Activated CD4-positive, alpha-beta T cell treated with anti-CD3 and anti-CD28 coated beads, Interleukin-2, amount 10 ng/mL, durations not matched to agents 24 days and 14 days (primary cell): ENCODE measurements at places on chromosomes 3 and 15. TPM values are rescaled to one million over a fixed set of nuclear protein-coding genes. Genes with fewer than 3 reads are reported as not detected.

DNA sequence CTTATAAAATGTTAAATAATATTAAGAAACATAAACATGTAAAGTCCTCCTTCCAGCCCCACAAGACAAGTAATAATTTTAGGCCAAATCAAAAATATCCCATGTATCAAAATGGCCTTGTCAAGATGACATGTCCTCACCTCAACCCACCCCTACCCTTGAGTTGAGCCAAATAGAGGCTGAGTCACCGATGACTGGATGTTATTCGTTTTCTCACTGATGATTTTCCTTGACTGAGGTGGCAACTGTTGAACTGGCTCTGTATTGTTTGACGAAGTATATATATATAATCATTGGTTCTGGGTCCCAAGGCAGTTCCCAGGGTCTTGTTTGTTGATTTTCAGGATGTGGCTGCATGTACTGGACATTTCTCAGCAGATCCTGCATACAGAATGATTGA is 75.3 kb downstream of the TMEM108 start:
- H3K4me1 ChIP-seq = no peaks in the 10 kb centered on the region
- peaks cover 3% of the 10 kb centered on the region for H3K27me3 ChIP-seq
- H3K4me3 ChIP-seq = no peak overlapping the region
- no peaks in the 10 kb centered on the region for H3K36me3 ChIP-seq
- no peak overlapping the region for H3K27ac ChIP-seq

DNA sequence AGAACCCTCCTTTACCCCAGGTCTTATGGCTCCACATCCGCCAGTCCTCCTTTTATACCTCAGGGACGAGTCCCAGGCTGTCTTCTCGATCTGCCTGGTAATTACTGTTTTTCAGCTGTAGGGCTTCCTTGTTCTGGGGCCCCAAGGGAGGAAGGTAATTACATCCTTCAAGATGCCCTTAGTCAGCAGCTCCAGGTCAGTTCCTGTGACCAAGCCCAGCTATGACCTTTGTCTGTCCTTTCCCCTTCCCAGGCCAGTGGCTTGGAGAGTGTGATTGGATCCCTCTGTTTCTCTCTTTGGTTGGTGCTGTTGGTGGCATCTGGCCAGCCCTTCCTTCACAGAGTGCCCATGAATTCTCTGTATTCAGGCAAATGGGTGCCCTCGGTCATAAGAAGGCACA is 92.6 kb downstream of the AAGAB start:
- H3K27me3 ChIP-seq = no peaks in the 10 kb centered on the region
- peaks cover 32% of the 10 kb centered on the region for H3K4me1 ChIP-seq
- H3K27ac ChIP-seq = peak overlapping the region; percentile 49
- peaks cover 44% of the 10 kb centered on the region for H3K36me3 ChIP-seq

GRCh38 chr15:41842229-41842628 is 3.6 kb downstream of the PLA2G4B start:
- no peak overlapping the region for H3K4me3 ChIP-seq
- H3K27me3 ChIP-seq = no peaks in the 10 kb centered on the region
- no peak for DNase-seq
- H3K4me1 ChIP-seq = no peaks in the 10 kb centered on the region
- no peak overlapping the region for H3K27ac ChIP-seq

DNA sequence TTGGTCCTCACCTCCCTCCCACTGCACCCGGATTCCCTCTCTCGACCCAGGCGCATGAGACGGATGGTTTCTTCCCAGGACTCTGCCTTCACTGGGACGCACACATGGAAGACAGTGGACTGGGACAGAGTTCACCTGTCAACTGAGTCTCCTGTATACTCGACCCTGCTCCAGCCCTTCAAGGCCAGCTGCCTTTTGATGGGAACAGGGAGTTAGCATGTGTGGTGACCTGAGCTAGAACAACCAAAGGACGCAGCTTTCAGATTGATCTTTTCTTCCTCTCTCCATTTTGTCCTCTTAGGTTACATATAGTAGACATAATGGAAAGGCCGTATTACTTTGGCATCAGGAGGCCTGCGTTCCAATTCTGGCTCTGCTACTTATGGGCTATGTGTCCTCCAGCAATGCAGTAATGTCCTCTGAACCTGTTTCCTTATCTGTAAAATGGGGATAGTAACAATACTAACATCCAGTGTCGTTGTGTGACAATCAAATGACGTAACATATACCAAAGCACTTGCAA is 94.1 kb downstream of the PEX5L start:
- DNase-seq = no peak
- peaks cover 26% of the 10 kb centered on the region for H3K27me3 ChIP-seq
- peaks cover 2% of the 10 kb centered on the region for H3K4me1 ChIP-seq
- H3K4me3 ChIP-seq = peak overlapping the region; percentile 18
- H3K36me3 ChIP-seq = no peaks in the 10 kb centered on the region
- H3K27ac ChIP-seq = no peak overlapping the region

- no peaks in the 10 kb centered on the region for H3K4me1 ChIP-seq
- no peaks in the 10 kb centered on the region for H3K36me3 ChIP-seq
- DNase-seq = no peak
- peaks cover 7% of the 10 kb centered on the region for H3K27me3 ChIP-seq
These were observed 261.6 kb downstream of the VPS13C start for GRCh38 chr15:61798631-61799030.

Gene PEX5L
- total RNA-seq = 0.12 and 0.17 TPM in 2 replicates

GRCh38 chr3:158672215-158673176 is at the start of gene LXN:
Gene LXN (minus strand): TSS chr3:158672648. CDS start chr3:158672478, 170 bp downstream.
- H3K4me3 ChIP-seq = peak within 1 kb of the TSS; percentile 96
- peaks cover 24% of the 10 kb centered on the region for H3K4me1 ChIP-seq
- peak; percentile 94 for DNase-seq
- H3K27me3 ChIP-seq = no peaks in the 10 kb centered on the region
- peak within 1 kb of the TSS; percentile 95 for H3K27ac ChIP-seq
- peaks cover 37% of the 10 kb centered on the region for H3K36me3 ChIP-seq

DNA sequence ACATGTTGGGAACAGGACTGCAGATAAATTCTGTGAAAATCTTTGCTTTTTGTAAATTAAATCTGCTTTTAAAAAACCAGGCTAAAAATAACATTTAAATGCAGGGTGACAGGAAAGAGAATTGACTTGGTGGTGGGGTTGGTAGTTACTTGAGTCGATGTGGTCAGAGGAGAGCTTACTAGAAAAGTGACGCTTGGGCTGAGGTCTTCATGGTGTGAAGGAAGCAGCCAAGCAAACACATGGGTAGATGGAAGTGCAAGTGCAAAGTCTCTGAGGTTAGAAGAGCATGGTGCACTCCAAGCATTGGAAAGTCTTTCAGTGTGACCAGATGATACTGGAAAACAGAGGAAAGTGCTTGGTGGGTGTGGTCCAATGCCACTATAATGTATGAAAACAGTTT is 86.4 kb upstream of the THBS1 start:
- H3K4me3 ChIP-seq = no peak overlapping the region
- no peak for DNase-seq
- no peaks in the 10 kb centered on the region for H3K36me3 ChIP-seq
- H3K4me1 ChIP-seq = peaks cover 3% of the 10 kb centered on the region

Gene PRRT3
- 11.8 and 13.5 TPM in 2 replicates for total RNA-seq
